ENCODE measurements at places on chromosomes 1 and 21.

GRCh38 chr1:168829876-168830275, 100.9 kb upstream of the DPT start:
- H3K36me3 ChIP-seq: no peaks in the 10 kb centered on the region
- H3K27me3 ChIP-seq: no peaks in the 10 kb centered on the region
- H3K4me3 ChIP-seq: no peak overlapping the region
- no peak overlapping the region for H3K27ac ChIP-seq

DNA sequence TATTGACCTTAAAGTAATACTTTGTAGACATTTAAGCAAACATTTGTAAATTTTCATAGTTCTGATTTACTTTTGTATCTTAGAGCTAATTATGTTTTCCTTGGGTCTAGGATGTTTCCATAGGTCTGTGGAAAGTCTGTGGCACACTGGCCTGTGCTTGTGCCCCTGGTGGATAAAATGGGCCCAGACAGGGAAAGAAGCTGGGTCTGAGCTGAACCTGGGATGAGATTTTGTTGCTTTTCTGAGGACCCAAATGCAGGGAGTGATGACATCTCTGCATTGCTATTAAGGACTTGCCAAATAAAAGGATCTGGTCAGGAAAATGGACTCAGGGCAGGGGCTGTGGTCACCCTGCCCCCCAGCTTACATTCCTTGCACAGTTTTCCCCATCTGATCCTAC, 41.8 kb downstream of the C1orf21 start:
- DNase-seq: no peak
- H3K4me3 ChIP-seq: no peak overlapping the region
- no peaks in the 10 kb centered on the region for H3K36me3 ChIP-seq
- no peaks in the 10 kb centered on the region for H3K4me1 ChIP-seq

GRCh38 chr1:153768316-153769181, 6.7 kb upstream of the SLC27A3 start:
- peaks cover 8% of the 10 kb centered on the region for H3K4me1 ChIP-seq
- peaks cover 88% of the 10 kb centered on the region for H3K36me3 ChIP-seq
- no peak overlapping the region for H3K27ac ChIP-seq
- DNase-seq: no peak
- no peaks in the 10 kb centered on the region for H3K27me3 ChIP-seq

GRCh38 chr1:165595246-165595938, 35.6 kb upstream of the MGST3 start:
- peaks cover 19% of the 10 kb centered on the region for H3K4me1 ChIP-seq
- peaks cover 33% of the 10 kb centered on the region for H3K27me3 ChIP-seq
- no peak overlapping the region for H3K27ac ChIP-seq
- H3K4me3 ChIP-seq: no peak overlapping the region
- H3K36me3 ChIP-seq: no peaks in the 10 kb centered on the region
- DNase-seq: no peak

GRCh38 chr1:204692325-204692840, 6.8 kb upstream of the LRRN2 start:
- peaks cover 3% of the 10 kb centered on the region for H3K4me1 ChIP-seq
- no peak overlapping the region for H3K27ac ChIP-seq
- H3K4me3 ChIP-seq: no peak overlapping the region

GRCh38 chr1:39894884-39895495, 6.7 kb downstream of the MYCL start:
- no peaks in the 10 kb centered on the region for H3K36me3 ChIP-seq
- no peak for DNase-seq
- H3K27me3 ChIP-seq: peaks cover 36% of the 10 kb centered on the region
- no peak overlapping the region for H3K27ac ChIP-seq
- H3K4me3 ChIP-seq: no peak overlapping the region
- H3K4me1 ChIP-seq: no peaks in the 10 kb centered on the region

DNA sequence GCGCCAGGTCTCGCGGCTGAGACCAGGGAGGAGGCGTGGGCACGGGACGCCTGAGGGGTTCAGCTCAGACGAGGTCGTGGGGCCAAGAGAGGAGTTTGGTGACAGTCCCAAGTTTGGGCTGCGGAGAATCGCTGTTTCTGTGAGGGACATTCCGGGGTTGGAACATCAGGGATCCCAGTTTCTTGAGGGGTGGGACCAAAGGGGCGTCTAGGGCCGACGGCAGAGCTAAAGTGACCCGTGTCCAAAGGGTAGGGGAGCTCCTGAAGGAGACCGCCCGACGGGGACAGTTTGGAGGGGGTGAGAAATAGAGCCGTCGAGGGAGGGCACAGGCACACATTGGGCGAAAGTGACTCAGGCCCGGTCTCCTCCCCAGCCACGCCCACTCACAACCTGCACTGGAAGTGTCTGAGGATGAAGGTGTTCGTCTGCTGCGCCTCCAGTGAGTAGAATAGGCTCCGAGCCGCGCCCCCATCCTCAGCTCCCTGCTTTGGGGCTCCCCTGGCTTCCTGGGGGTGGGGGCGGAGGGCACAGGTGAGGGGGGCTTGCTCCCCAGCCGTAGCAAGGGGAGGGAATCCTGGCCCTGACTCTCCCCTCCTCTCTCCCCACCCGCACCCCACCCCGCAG, 7.0 kb downstream of the EFNA3 start:
- H3K27me3 ChIP-seq: peaks cover 45% of the 10 kb centered on the region
- DNase-seq: no peak
- peaks cover 53% of the 10 kb centered on the region for H3K4me1 ChIP-seq
- peak overlapping the region; percentile 95 for H3K27ac ChIP-seq
- no peaks in the 10 kb centered on the region for H3K36me3 ChIP-seq
- H3K4me3 ChIP-seq: peak overlapping the region; percentile 72

DNA sequence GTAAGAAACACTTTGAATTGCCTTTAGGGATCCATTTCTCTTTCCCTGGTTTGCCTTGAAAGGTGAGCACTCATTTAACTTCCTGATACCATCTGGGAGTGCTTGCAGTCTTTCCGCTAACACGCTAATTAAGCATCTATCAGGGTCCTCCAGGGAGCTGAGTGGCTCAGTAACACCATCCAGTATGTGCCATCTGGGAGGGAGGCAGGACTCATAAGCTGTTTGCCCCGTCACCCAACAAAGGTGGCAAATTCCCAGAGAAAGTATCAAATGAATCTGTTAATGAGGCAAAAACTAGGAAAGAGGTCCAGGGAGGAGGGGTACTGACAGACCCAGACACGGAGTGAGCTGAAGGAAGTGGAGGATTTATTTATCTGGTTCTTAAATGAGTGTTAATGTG, 430.9 kb downstream of the HLX start:
- no peak overlapping the region for H3K27ac ChIP-seq
- H3K4me1 ChIP-seq: no peaks in the 10 kb centered on the region
- no peaks in the 10 kb centered on the region for H3K36me3 ChIP-seq
- no peak overlapping the region for H3K4me3 ChIP-seq
- no peaks in the 10 kb centered on the region for H3K27me3 ChIP-seq

DNA sequence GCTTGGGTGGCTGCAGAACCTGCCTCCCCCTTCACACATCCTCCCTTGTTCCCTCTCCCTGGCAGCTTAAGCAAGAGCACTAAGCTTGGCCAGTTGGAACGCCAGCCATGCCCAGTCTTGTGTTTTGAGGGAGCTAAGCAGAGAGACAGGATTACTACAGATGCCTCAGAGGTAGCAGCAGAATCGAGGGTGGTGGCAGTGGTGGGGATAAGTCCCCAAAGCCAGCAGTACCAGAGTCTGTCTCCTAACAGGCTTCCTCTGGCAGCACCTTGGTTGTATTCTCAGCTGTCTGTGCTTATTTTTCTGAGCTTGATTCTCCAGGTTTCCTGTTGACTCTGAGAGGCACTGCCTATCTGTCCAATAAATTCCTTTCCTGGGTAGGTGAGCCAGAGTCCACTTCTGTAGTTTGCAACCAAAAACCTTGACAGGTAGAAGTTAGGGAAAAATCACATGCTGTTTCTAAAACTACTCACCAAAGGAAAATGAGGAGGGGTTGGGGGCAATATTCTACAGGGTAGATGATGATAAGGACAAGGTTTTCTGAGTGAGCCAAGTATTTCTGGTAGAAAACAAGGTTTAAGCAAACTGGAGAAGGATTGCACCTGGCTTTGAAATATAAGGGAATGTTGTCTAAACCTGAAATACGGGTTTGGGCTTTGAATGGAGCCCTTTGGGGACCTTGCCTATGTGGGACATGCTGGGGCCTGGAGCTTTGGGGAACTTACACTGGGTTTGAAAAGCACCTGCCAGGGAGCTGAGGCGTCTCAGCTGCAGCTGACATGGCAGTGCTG, 100.8 kb downstream of the PBX1 start:
- no peaks in the 10 kb centered on the region for H3K36me3 ChIP-seq
- H3K27ac ChIP-seq: peak overlapping the region; percentile 77
- DNase-seq: peak; percentile 13
- peaks cover 12% of the 10 kb centered on the region for H3K4me1 ChIP-seq
- no peaks in the 10 kb centered on the region for H3K27me3 ChIP-seq

- peaks cover 13% of the 10 kb centered on the region for H3K4me1 ChIP-seq
- H3K27me3 ChIP-seq: peaks cover 4% of the 10 kb centered on the region
- no peaks in the 10 kb centered on the region for H3K36me3 ChIP-seq
These were observed 10.6 kb downstream of the CNR2 start for GRCh38 chr1:23902321-23903278.

DNA sequence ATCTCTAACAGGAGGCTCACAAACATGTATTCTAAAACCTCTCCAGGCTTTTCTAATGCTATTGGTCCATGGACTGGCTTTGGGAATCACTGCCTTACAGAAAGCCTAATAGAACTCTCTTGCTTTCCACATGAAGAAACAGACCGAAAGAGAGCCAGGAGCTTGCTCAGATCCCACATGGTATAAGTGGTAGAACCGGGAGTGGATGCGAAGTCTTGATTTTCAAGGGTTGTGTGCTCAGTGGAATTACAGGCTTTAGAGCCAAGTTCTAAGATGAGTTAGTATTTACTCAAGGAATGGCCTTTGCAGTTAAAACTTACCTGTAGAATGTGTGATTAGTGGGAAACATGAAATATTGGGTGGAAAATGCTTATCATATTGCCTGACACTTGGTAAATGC, 54.3 kb upstream of the HSD17B7 start:
- no peak overlapping the region for H3K4me3 ChIP-seq
- no peaks in the 10 kb centered on the region for H3K36me3 ChIP-seq
- DNase-seq: no peak
- no peak overlapping the region for H3K27ac ChIP-seq

DNA sequence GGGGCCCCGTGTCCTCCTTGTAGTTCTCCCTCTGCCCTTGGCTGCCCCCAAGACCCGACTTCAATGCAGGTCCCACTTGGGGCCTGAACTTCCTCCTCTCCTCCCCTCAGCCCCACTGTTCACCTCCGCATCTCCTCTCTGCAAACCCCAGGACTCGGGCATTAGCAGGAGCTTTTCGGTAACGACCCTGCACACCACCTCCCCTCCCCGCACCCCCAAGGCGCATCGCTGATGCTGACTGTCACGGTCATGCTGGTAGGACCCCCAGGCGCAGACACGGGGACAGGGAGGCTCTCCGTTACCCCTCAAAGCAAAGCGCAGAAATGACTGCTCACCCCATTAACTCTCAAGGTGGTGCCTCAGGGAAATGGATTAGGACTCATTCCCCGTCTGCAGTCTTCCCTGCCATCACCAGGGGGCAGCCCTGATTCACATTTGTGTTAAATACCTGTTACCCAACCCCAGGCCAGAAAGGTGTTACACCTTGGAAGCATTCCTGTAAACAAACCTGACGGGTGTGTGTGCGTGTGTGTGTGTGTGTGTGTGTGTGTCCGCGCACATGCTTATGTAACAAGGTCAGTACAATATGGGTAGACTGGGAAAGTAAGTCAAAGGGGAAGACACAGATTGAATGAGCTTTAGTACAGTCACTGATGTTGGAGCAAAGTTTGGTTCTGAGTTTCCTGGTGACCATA, 6.4 kb upstream of the GUCA2B start:
- no peaks in the 10 kb centered on the region for H3K36me3 ChIP-seq
- no peaks in the 10 kb centered on the region for H3K27me3 ChIP-seq
- DNase-seq: peak; percentile 43

- H3K27me3 ChIP-seq: no peaks in the 10 kb centered on the region
- H3K36me3 ChIP-seq: no peaks in the 10 kb centered on the region
- no peak overlapping the region for H3K27ac ChIP-seq
- H3K4me3 ChIP-seq: no peak overlapping the region
- DNase-seq: no peak
These were observed 329.3 kb upstream of the PRMT6 start for GRCh38 chr1:106727171-106727570.

DNA sequence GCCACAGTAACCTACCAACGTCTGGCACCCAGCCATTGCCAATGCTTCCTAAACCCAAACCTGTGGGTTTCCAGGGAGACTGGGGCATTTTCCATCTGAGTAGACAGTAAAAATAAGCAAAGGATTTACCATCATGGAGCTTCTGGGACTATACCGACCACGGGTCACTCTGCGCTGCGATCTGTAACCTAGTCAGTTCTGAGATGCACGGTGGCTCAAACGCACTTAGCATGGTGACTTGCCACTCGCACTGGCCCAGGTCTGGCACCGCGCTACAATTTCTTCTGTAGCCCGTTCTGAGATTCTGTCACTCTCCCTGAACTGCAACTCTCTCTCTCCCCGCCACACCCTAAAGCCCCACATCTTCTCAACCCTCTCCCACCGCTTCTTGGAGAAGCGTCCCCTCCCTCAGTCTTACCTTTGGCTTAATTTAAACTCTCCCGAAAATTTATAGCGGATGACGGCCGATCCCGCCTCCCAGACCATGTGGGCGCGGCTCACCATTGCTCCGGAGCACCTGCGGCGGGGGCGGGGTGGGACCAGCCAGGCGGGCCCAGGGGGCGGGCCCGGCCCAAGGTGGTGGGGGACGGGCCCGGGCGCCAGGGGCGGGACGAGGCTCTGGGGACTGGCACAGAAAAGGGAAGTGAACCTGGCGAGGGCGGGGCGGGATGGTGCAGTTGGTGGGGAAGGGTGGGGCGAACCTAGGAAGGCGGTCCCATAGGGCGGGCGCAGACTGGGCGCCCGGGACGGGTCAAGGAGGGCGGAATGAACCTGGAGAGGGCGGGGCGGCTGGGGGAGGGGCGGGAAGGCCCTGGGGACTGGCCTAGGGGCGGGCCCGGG, 493 bp upstream of the MAP3K21 start:
- no peak overlapping the region for H3K27ac ChIP-seq
- no peak overlapping the region for H3K4me3 ChIP-seq
- H3K4me1 ChIP-seq: peaks cover 6% of the 10 kb centered on the region

DNA sequence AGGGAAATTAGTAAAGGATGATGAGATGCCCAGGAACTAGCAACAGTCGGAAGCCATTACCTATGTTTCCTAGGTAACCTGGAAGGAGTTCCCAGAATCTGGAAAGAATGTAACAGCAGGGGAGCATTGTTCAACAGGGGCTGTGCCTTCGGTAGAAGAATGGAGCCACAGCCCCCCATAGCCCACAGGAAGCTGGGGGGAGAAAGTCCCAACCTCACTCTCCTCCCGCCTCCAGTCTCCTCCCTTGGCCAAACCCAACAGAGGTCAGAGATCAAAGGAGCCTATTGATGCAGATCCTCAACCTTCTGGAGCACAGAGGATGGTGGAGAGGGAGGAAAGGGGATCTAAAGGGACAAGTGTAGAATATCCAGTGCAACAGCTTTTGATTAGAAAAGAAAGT, 131.5 kb upstream of the SLC44A3 start:
- no peaks in the 10 kb centered on the region for H3K36me3 ChIP-seq
- DNase-seq: no peak
- H3K4me3 ChIP-seq: no peak overlapping the region
- no peaks in the 10 kb centered on the region for H3K27me3 ChIP-seq
- H3K27ac ChIP-seq: no peak overlapping the region
